ENCODE measurements at places on chromosomes 7 and 10.

DNA sequence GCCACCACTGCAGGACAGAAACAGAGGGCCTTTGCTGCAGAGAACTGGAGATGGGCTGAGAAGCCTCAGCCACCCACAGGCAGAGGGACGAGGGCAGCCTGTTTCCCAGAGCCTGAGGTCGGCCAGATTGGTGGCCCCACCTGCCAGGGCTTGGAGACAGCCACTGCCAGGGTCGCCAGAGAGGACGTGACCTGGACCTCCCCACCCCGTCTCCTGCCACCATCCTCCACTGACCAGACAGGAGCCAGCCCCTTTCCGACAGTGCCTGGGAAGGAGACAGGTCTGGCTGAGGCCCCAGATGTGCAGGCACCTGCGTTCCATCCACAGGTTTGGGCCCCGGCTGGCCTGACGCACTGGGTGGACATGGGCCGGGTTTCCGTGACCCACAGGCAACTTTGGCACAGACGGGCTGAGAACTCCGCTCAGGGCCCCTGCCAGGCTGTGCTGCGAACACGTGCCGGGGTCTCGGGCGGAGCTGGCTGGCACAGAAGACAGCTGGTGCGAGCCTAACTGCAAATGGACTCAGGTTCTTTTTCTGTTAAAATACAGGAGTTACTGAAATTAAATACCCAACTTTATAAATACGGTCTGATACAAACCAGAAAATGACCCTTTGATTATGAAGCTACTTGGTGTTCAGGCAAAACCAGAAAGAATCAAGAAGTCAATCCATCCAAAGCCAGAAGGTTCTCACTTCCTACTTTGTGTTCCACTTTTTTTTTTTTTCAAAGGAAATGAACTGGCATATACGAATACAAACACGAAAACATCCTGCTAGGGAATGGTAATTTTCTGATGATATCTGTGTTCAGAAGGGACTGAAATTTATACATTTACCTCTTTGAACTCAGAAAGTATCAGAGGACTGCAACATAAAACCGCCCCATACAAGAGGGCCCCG is 6.9 kb downstream of the COX19 start:
- DNase-seq, result no peak

- DNase-seq, result no peak
These were observed 191.8 kb downstream of the HTR7 start for GRCh38 chr10:90665905-90666662.

DNA sequence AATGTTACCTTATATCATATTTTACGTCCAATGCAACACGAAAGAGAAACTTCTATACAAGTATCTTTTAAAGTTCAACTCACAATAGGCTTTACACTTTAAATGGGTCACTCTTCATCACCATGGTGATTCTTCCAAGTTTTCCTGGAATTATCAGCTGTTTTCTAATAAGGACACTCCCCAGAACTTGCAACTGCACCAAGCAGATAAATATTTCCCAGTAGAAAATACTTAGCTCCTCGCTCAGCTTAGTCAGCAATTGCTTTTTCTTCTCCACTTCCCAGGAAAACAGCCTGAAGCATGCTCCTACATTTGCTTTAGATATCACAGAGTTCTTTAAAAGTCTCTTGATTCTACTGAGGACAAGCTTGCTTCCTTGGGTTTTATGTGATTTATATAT is 25.7 kb upstream of the ADD3 start:
- no peak for DNase-seq

GRCh38 chr10:1287971-1288401 is 231.8 kb downstream of the WDR37 start:
- DNase-seq, result peak; percentile 8

DNA sequence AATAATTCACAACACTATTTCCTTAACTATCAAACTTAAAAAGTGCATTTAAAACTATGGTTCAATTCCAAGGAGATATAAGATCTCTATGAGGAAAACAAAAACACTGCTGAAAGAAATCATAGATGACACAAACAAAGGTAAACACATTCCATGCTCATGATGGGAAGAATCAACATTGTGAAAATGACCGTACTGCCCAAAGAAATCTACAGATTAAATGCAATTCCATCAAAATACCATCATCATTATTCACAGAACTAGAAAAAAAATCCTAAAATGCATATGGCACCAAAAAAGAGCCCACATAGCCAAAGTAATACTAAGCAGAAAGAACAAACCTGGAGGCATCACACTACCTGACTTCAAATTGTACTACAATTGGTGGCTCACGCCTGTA is 159.9 kb upstream of the EEPD1 start:
- DNase-seq, result no peak

GRCh38 chr10:3324612-3325038 is 152.0 kb upstream of the PITRM1 start:
- DNase-seq, result no peak

GRCh38 chr10:65742906-65743305 is 1182.9 kb upstream of the LRRTM3 start:
- DNase-seq, result no peak

DNA sequence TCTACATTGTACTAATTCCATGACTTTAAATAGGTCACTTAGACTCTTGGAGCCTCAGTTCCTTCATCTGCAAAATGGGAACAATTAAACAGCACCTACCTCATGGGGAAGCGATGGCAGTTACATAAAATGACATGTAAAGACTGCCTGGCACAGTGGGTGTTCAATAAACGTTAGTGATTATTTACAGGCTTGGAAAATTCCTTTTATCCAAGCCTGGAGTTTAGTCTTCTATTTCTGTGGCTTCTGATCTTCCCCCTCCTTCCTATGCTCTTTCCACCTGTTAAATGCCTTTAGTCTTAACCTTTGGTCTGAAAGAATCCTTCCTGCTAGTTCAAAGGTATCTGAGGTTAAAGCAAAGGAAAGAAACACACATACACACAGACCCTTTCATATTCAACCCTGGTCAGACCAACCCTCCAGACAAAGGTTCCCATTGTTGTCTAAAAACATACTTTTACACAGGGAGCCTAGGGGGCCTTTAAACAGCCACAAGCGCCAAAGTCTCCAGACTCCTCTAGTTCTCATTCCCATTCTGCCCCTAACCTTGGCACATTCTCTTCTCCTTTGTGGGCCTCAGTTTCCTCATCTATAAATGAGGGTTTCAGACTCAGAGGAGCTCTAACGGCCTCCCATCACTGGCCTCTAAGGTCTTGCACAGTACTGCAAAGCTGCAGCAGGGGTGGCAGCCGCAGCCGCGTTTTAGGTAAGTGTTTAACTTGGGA is 21.4 kb downstream of the SORBS1 start:
- DNase-seq, result no peak

DNA sequence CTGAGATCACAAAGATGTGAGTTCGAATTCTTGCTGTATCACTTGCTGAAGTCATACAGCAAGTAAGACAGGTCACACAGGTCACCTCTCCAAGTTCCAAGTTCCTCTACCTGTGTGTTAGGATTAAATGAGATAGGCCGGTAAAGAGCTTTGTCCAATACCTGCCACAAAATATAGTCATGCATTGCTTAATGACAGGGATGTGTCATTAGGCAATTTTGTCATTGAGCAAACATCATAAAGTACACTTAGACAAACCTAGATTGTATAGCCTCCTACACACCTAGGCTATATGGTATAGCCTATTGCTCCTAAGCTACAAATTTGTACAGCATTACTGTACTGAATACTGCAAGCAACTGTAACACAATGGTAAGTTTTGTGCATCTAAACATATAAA is 469.4 kb downstream of the KCNMA1 start:
- DNase-seq, result no peak

- DNase-seq, result no peak
These were observed 835 bp downstream of the COMMD3 start for GRCh38 chr10:22317076-22317370.

- DNase-seq, result no peak
These were observed 12.0 kb upstream of the NDST2 start for GRCh38 chr10:73823391-73823790.

- DNase-seq, result no peak
These were observed 174.4 kb upstream of the LYZL2 start for GRCh38 chr10:30803892-30804322.
